ENCODE measurements at places on chromosomes 16 and 17. TPM values are rescaled to one million over a fixed set of nuclear protein-coding genes. Genes with fewer than 3 reads are reported as not detected.

GRCh38 chr17:14616528-14616927 lies 315.6 kb downstream of the HS3ST3B1 start:
- DNase-seq: no peak

Gene CCDC144A
- 0.22 TPM for total RNA-seq

Gene TRIM65
- total RNA-seq: 28.6 TPM

Gene KRTAP9-8
- total RNA-seq: not detected

DNA sequence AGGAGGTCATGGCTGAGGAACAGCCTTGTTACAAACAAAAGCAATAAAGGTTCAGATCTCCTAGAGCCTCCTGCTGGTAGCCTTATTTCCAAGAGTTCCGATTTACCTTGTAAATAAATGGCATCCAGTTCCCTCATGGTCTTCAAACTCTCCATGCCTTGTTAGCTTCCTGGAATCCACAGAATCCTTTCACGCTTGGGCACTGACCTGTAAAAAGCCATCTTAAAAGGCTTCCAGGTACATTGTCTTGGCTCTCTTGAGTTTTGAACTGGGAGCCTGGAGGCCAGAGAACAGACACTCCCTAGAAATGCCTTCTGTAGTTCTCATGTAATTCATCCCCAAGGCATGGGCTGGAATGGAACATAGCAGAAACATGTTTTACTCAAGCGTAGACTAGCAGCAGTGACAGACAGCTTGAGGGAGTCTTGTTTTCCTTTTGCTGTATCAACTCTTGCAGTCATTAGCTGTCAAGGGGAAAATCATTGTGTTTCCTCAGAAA lies 207.9 kb downstream of the SNX29 start:
- DNase-seq: peak; percentile 87

DNA sequence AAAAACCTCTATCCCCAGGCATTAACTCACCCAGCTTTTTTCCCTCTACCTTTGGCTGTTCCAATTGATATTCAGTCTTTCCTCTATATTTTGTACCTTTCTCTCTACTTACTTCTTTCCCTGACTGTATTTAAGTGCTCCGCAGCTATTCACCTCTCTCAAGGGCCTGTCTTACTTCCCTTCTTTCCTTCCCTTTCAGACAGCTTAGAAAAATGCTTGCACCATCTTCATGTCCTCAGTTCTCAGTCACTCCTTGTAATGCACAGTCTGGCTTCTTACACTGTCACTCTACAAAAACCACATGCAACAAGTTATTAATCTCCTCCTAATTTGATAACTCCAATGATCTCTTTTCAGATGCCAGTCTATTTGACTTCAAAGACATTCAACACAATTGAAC lies 163.4 kb downstream of the PHKB start:
- DNase-seq: no peak

DNA sequence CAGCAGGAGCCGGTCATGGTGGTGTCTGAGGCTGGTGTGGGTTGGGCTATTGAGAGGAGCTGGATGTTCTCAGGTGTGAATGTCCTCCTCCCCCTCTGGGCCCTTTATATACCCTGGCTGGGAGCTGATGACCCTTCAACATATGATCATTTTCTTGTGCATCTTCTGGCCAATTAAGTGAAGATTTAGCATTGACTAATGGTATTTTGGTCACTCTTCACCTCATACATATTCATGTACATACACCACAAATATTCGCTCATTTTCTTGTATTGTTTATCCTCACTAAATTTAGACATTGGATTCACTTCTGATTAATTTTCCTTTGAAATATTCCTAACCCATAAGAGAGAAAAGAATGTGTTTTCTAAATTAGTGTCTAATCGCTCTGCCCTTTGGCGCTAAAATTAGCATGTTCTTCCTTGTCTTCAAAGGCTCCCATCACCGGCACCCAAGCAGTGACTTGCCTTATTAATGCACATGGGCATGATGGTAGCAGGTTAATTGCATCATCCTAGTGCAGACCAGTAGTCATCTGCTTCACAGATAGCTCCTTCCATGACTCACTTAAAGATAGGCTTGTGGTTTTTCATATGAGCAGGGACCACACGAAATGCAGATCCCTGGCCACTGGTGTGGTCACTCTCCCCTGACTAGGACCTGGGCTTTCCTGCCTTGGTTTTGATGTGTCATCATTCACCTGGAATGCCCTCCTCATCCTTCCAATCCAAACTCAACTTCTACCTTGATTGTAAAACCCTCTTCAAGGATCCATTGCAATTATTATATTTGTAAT lies at the start of gene KRTAP2-4:
KRTAP2-4 (minus strand) TSS at position 51 of the 796 bp plus-strand sequence; CDS start at position 17, 34 bp downstream.
- peak; percentile 76 for DNase-seq

GRCh38 chr16:25289466-25289865 lies 31.8 kb upstream of the ZKSCAN2 start:
- DNase-seq: no peak

Gene CD300H
- total RNA-seq: not detected

Measured in epithelial cell of proximal tubule (primary cell).